Erythroblast (primary cell): ENCODE measurements at places on chromosomes 11 and 22.

- DNase-seq: no peak
These were observed 3.5 kb upstream of the ZP1 start for GRCh38 chr11:60863550-60864521.

GRCh38 chr11:6799402-6799801, at the start of gene OR6A2:
OR6A2 (minus strand) TSS chr11:6799689; CDS start chr11:6795708, 3,981 bp downstream.
- no peak for DNase-seq

DNA sequence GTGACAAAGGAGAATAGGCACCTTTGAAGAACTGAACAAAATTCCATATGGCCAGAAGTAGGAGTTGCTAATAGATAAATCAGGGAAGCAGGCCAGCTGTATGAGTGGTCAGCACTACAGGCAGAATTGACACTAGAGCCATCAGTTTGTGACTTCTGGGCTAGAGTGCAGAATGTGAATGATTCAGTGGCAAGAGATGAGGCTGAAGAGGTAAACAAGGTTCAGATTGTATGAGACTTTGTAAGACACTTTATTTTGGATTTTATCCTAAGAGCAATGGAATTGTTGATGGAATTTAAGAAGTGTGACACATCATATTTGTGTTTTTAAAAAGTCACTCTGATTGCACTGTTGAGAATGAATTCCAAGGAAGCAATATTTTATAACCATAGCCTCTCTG, 12.9 kb downstream of the BIRC3 start:
- DNase-seq: no peak

GRCh38 chr11:7640816-7641215, 32.5 kb downstream of the CYB5R2 start:
- DNase-seq: no peak

DNA sequence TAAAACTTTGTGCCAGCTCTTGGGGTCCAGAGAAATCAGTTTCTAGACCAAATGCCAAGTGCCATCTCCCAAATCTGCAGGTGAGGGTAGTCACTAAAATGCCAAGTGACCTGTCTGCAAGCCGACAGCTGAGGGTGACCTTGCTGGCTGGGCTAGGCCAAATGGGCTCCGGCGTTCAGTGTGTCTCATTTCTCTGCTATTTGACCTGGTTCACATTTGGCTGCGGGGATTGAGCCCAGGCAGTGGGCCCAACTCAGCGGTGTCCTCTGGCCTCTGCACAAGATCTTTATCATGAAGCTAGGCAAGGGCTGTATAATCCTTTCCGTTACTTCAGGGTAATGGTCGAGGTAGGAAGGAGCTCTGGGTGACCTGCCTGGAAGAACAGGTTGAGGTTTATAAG, 87.5 kb downstream of the SNX19 start:
- no peak for DNase-seq

DNA sequence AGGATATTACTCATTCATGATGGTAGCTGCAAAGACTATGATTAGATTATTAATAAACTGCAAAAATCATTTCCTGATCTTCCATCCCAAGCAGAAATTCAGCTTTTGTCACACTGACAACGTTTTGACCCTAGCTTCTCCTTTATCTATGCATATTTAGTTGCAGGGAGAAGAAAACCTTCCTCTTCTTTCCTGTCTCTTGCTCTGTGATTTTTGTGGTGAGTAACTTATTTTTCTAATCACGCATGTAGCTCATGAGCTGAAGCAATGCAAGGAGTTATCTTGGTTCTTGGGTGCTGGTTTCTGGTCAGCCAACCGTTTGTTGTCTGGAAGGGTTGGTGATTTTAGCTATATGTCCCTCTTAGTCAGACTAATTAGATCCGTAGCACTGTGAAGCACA, 56.4 kb downstream of the FDX1 start:
- no peak for DNase-seq

DNA sequence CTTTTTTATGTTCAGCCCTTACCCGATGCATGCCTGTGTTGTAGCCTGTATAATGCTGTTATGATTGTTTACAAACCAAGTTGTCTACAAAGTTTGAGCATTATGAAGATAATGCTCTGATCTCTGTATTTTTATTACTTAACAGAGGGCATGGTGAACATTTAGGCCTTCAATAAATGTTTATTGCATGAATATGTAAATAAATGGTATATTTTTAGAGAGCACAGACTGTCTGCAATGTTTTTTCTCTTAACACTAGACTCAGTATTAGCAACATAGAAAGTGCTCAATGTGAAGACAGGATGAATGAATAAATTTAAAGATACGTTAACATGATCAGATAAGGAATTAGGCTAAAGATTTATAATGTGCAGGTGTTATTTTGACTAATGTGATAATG, 130.9 kb downstream of the UVRAG start:
- DNase-seq: no peak

- DNase-seq: no peak
These were observed at the start of gene FOLH1 for GRCh38 chr11:49208006-49208721. FOLH1 (minus strand) TSS chr11:49208602; CDS start chr11:49208409, 193 bp downstream.

GRCh38 chr11:456533-456932, 6.5 kb downstream of the PTDSS2 start:
- no peak for DNase-seq

DNA sequence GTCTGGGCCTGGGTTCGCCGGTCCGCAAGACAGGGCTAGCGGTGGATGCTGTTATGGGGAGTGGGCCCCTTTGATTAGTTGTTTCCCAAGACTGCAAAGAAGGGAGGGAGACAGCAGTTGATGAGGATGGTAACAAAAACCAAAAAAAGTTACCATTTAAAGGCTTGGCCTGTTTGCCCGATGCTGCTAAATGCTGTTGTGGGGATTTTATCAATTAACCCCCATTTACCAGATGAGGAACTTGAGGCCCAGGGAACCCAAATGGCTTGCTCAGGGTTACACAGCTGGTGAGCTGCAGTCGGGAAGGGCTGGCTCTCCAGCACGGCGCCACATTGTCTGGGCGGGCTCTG, 3.4 kb downstream of the TRPT1 start:
- DNase-seq: no peak

GRCh38 chr11:13929395-13929891, 33.1 kb upstream of the SPON1 start:
- DNase-seq: no peak

DNA sequence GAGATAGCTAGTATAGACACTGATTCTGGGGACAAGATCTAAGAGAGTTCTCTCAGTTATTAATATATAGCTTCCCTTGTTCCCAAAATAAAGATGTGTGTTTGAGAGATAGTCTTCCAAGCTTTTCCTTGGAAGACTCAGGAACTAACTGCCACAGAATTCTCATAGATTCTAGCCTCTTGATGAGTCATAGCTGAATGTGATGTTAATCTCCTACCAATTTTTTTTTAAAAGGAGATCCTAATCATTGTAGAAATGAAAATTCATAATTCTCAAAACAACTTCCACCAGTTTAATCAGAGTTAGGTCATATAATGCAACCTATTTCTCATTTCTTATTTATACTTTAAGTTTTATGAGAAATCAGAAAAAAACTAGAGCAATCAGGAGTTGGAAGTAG, 148.8 kb downstream of the JRKL start:
- no peak for DNase-seq

GRCh38 chr11:126111458-126112116, 48.9 kb upstream of the CDON start:
- no peak for DNase-seq

GRCh38 chr22:32119568-32120235, 39.4 kb downstream of the C22orf42 start:
- DNase-seq: no peak

GRCh38 chr11:57742087-57742452, 779 bp downstream of the SELENOH start:
- no peak for DNase-seq
